ENCODE measurements at places on chromosomes 13 and 19. TPM values are rescaled to one million over a fixed set of nuclear protein-coding genes. Genes with fewer than 3 reads are reported as not detected.
A peak's percentile ranks its signal among the peaks of the same experiment; 100 is the strongest.

GRCh38 chr13:55999709-56000108 lies 1141.0 kb upstream of the PRR20A start:
- H3K27ac ChIP-seq = no peak overlapping the region
- no peak for DNase-seq
- H3K27me3 ChIP-seq = no peaks in the 10 kb centered on the region
- no peaks in the 10 kb centered on the region for H3K36me3 ChIP-seq
- no peaks in the 10 kb centered on the region for H3K4me1 ChIP-seq
- H3K4me3 ChIP-seq = no peak overlapping the region

DNA sequence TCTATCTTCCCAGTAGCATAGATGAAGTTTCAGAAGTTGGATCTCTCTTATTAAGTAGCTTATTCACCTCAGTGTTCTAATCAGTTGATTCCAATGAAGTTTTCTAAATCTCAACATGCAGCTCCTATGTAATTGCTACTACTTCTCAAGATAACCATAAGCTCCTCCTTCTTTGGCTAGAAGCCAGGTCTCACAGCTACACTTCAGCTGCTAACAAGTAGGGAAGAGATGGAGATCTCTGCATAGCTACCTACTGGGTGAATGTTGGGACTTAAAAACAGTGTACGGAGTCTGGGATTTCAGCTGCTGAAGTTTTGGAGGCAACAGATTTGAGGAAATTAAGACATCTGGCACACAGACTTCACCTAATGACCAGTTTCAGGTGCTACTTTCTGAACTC lies 661.0 kb downstream of the SLITRK1 start:
- H3K36me3 ChIP-seq = no peaks in the 10 kb centered on the region
- no peak overlapping the region for H3K27ac ChIP-seq
- no peak overlapping the region for H3K4me3 ChIP-seq
- peaks cover 9% of the 10 kb centered on the region for H3K4me1 ChIP-seq
- no peak for DNase-seq
- H3K27me3 ChIP-seq = no peaks in the 10 kb centered on the region

Gene TPTE2
- total RNA-seq = not detected

Gene FFAR2
- total RNA-seq = not detected

Gene SELENOV
- not detected for total RNA-seq

Gene CCDC70
- total RNA-seq = not detected

DNA sequence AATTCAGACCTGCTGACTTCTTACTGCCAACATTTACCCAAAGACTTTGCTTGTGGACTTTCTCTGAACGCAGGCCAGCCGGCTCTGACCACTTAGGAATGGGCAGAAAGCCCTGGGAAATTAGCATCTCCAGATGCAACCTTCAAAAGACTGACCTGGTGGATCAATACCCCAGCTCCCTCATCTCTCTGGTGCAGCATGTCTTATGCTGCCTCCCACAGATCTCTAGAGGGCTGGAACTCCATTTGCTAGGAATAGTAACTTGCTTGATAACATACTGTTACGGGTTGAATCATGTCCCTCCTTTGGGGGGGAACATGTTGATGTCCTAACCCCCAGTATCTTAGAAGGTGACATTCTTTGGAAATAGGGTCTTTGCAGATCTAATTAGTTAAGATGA lies 12.9 kb upstream of the SLC25A41 start:
- no peak overlapping the region for H3K4me3 ChIP-seq
- no peak overlapping the region for H3K27ac ChIP-seq
- H3K27me3 ChIP-seq = no peaks in the 10 kb centered on the region
- no peak for DNase-seq
- no peaks in the 10 kb centered on the region for H3K4me1 ChIP-seq

DNA sequence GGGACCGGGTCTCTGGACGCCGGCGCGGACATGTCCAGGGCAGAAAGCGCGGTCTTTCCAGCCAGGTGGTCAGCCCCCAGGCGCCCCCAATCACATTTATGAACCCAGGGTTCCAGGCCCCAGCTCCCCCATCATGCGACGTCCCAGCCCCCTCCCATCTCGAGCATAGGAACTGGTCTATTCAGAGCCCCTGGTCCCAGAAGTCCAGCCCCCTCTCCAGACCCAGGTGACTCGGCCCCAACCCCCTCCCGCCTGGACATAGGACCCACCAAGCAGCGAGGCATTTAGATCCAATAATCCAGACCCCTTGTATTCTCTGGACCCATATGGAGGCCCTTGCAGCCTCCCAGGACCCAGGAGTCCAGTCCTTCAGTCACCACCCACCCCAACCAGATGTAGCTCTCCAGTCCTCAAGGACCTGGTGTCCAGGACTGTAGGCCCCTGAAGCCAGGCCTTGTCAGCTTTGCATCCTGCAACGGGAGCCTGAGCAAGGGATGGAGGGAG lies 501 bp downstream of the APLP1 start:
- DNase-seq = no peak
- H3K27me3 ChIP-seq = no peaks in the 10 kb centered on the region
- H3K4me1 ChIP-seq = peaks cover 17% of the 10 kb centered on the region
- no peaks in the 10 kb centered on the region for H3K36me3 ChIP-seq
- peak overlapping the region; percentile 80 for H3K4me3 ChIP-seq

GRCh38 chr19:40089462-40089861 lies 1.3 kb downstream of the ZNF780A start:
- H3K27ac ChIP-seq = no peak overlapping the region
- H3K4me3 ChIP-seq = peak overlapping the region; percentile 82
- H3K27me3 ChIP-seq = no peaks in the 10 kb centered on the region

Gene TBXA2R
- 29.4 TPM for total RNA-seq

Data from thoracic aorta (tissue), 2 donors.